Uterus (tissue), 4 donors: ENCODE measurements at places on chromosomes 6 and 20.

- no peaks in the 10 kb centered on the region for H3K36me3 ChIP-seq
- no peaks in the 10 kb centered on the region for H3K27me3 ChIP-seq
- DNase-seq = no peak
- H3K4me3 ChIP-seq = peak overlapping the region; percentile 23
Measured at GRCh38 chr20:31870726-31871617, 538 bp downstream of the TTLL9 start.

- H3K4me3 ChIP-seq = no peak overlapping the region
- H3K27me3 ChIP-seq = no peaks in the 10 kb centered on the region
- no peaks in the 10 kb centered on the region for H3K4me1 ChIP-seq
- no peak for DNase-seq
- no peaks in the 10 kb centered on the region for H3K36me3 ChIP-seq
Measured at GRCh38 chr20:16714242-16714641, 15.6 kb upstream of the SNRPB2 start.

- no peaks in the 10 kb centered on the region for H3K36me3 ChIP-seq
- H3K27ac ChIP-seq = no peak overlapping the region
- no peaks in the 10 kb centered on the region for H3K4me1 ChIP-seq
- no peaks in the 10 kb centered on the region for H3K27me3 ChIP-seq
Measured at GRCh38 chr6:137951064-137951597, 84.1 kb downstream of the TNFAIP3 start.

DNA sequence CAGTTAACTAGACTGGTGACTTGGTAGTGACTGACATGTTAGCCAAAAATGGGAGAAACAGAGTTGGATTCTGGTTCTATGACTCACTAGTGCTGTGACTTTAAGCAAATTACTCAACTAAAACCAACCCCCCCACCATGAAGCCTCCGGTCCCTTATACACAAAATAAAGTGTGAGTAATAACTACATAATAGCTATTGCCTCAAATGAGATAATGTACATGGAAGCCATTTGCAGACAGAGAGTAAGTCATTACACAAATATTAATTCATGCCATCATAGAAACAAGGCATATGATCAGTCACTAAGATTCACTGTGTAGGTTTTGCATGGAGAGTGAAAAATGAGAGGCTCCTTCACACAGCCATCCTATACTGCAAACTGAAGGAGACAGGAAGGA is 111.9 kb downstream of the HIVEP2 start:
- H3K27me3 ChIP-seq = no peaks in the 10 kb centered on the region
- H3K4me1 ChIP-seq = no peaks in the 10 kb centered on the region
- no peak for DNase-seq
- H3K27ac ChIP-seq = no peak overlapping the region
- H3K36me3 ChIP-seq = no peaks in the 10 kb centered on the region

DNA sequence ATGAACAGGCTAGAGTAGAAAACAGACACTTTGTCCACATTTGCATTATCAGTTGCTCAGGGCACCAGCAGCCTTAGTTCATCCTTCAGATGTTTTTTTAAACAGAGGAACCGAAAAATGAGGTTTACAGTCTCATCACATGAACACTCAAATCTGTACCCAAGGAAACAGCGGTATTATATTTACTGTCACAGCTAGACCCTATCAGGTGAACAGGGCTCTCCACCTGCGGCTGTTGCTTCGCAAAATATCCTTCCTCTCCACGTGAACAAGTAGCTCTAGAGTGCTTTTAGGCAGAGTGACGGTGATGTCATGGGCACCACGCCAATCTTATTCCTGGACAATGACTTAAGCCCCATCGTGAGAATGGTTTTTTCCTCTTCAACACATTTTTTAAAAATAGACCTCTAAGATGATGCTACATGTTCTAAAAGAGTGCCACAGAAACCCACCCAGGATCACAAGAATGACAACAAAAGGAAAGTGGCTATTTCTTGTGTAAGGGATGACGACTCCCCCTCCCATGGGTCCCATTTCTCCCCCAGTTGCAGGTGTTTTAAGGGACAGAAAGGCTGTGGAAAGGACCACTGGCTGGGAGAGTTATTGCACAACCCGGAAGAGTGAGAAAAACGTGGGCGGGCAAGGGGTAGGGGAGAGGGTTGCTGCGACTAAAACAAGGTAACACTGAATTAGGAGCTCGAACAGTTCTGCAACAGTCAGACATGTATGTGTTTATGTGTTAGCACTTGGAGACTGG is 77.7 kb downstream of the EFHC1 start:
- no peaks in the 10 kb centered on the region for H3K4me1 ChIP-seq
- no peak overlapping the region for H3K4me3 ChIP-seq
- H3K27me3 ChIP-seq = no peaks in the 10 kb centered on the region
- H3K36me3 ChIP-seq = no peaks in the 10 kb centered on the region
- peak; percentile 53 for DNase-seq

- H3K4me3 ChIP-seq = no peak overlapping the region
- peak; percentile 37 for DNase-seq
- no peaks in the 10 kb centered on the region for H3K36me3 ChIP-seq
- peak overlapping the region; percentile 80 for H3K27ac ChIP-seq
- peaks cover 6% of the 10 kb centered on the region for H3K4me1 ChIP-seq
Measured at GRCh38 chr6:161228921-161229591, 44.8 kb downstream of the AGPAT4 start.

DNA sequence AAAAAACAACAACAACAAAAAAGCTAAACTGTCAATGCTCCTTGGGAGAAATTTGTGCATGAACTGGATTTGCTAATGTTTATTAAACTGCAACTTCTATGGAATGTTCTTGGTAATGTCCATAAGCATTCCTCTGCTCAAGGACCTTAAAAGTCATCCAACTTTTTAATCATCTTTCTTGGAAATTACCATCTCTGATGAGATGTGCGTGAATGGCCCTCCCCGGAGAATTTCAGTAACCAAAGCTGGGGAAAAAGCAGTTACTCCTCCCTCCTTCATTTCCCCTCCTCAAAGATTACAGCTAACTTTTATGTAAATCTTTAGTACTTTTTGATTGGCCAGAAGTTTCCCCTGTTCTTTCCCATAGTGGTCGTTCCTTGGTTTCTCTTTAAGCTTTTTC is 5.2 kb downstream of the TBCC start:
- no peak for DNase-seq
- H3K36me3 ChIP-seq = no peaks in the 10 kb centered on the region
- no peaks in the 10 kb centered on the region for H3K4me1 ChIP-seq

- no peaks in the 10 kb centered on the region for H3K27me3 ChIP-seq
- H3K36me3 ChIP-seq = no peaks in the 10 kb centered on the region
- H3K4me3 ChIP-seq = no peak overlapping the region
- DNase-seq = no peak
- peak overlapping the region; percentile 10 for H3K27ac ChIP-seq
Measured at GRCh38 chr6:2839195-2839981, 2.3 kb downstream of the SERPINB1 start.

GRCh38 chr6:12944001-12944400 is 227.4 kb downstream of the PHACTR1 start:
- no peak overlapping the region for H3K4me3 ChIP-seq
- no peaks in the 10 kb centered on the region for H3K36me3 ChIP-seq
- no peaks in the 10 kb centered on the region for H3K27me3 ChIP-seq
- H3K27ac ChIP-seq = no peak overlapping the region
- no peak for DNase-seq
- no peaks in the 10 kb centered on the region for H3K4me1 ChIP-seq

DNA sequence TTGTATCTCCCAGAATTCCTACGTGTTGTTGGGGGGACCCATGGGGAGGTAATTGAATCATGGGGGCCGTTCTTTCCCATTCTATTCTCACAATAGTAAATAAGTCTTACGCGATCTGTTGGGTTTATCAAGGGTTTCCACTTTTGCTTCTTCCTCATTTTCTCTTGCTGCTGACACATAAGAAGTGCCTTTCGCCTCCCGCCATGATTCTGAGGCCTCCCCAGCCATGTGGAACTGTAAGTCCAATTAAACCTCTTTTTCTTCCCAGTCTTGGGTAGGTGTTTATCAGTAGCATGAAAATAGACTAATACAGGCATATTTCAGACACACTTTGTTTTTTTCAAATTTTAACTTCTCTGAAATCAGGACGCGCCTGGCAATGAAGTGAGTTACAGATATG is 14.4 kb upstream of the PGK2 start:
- no peaks in the 10 kb centered on the region for H3K4me1 ChIP-seq
- H3K36me3 ChIP-seq = no peaks in the 10 kb centered on the region
- H3K27ac ChIP-seq = no peak overlapping the region
- H3K4me3 ChIP-seq = no peak overlapping the region
- H3K27me3 ChIP-seq = no peaks in the 10 kb centered on the region

DNA sequence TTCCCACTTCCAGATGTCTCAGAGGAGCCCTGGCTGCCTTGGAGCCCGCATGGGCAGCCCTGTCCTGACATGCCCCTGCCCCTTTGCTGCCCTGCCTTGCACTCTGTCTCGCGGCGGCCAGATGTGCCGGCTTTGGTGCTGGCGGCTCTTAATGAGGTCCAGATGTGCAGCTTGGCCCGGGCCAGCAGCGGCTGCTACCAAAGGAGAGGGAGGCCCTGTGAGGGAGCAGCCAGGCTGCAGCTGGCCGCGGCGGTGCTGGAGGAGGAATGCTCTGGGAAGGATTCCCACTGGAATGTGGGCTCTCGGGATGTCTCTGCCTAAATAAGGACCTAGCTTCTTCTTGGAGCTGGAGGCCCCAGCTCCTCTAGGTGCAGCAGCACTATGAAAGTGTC is 72.4 kb downstream of the FGD2 start:
- H3K27me3 ChIP-seq = no peaks in the 10 kb centered on the region
- no peaks in the 10 kb centered on the region for H3K36me3 ChIP-seq
- DNase-seq = peak; percentile 91
- H3K4me1 ChIP-seq = peaks cover 8% of the 10 kb centered on the region

- no peaks in the 10 kb centered on the region for H3K27me3 ChIP-seq
- no peak overlapping the region for H3K4me3 ChIP-seq
- no peaks in the 10 kb centered on the region for H3K36me3 ChIP-seq
- DNase-seq = no peak
- H3K27ac ChIP-seq = no peak overlapping the region
- H3K4me1 ChIP-seq = no peaks in the 10 kb centered on the region
Measured at GRCh38 chr6:137351890-137352289, 132.7 kb upstream of the IFNGR1 start.

DNA sequence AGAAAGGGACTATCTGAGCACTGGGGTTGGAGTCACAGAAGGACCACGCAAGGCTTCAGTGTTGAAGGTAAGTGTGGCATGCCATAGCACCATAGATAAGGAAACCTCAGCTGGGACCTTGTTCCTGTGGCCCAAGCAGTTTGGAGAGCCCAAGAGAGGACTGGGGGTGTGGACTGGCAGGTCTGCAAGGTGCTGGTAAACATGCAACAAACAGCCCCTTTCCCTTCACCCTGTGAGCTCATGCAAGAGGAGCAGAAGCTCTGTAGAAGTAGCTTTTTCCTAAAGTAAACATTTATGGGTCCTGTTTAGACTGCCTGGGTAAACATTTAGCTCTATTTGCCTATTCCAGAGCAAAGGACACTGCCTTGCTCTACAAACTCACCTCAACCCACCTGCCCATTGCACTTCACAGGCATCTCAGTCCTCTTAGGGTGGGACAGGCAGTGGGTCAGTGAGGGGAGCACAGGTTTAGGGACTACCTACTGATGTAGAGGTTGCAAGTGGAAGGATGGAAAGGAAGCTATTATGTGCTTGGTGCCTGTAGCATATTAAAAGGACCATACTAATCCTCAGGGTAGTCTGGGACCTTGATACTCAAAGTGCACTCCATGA is 12.0 kb downstream of the ZSCAN31 start:
- H3K27me3 ChIP-seq = no peaks in the 10 kb centered on the region
- no peak for DNase-seq
- H3K4me3 ChIP-seq = no peak overlapping the region
- H3K36me3 ChIP-seq = no peaks in the 10 kb centered on the region
- no peaks in the 10 kb centered on the region for H3K4me1 ChIP-seq
- no peak overlapping the region for H3K27ac ChIP-seq

- H3K36me3 ChIP-seq = no peaks in the 10 kb centered on the region
- no peak for DNase-seq
- H3K27ac ChIP-seq = no peak overlapping the region
- H3K27me3 ChIP-seq = no peaks in the 10 kb centered on the region
Measured at GRCh38 chr6:158667360-158667981, 17.6 kb downstream of the SYTL3 start.

DNA sequence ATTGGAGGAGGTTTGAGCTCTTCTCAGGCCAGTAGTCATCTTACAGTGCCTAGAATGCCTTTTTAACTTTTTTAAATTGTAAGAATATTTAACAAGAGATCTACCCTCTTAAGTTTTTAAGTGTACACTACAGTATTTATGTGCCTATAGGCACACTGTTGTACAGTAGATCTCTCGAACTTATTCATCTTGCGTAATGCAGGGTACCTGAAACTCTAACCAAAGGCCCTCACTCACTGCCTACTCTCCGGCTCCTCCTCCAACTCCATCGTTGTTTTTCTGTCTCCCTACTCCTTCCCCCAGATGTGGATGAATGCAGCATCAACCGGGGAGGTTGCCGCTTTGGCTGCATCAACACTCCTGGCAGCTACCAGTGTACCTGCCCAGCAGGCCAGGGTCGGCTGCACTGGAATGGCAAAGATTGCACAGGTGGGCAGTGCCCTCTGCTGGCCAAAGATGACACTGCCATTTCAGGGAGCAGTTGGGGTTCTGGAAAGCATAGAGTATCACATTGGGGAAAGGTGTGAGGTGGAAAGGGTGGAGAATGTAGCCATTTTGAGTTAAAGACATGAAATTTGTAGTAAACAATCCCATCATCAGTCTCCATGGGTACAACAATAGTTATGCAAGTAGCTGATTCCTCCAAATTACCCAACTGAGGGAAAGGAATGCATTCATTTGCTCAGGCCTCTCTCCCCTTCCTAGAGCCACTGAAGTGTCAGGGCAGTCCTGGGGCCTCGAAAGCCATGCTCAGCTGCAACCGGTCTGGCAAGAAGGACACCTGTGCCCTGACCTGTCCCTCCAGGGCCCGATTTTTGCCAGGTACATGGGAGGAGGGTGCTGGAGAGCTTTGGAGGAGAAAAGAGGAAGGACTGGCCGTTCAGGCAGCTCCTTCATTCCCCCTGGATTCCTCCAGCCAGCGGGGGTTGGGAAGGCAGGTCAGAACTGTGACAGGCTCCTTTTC is 18.4 kb upstream of the ZNF76 start:
- peaks cover 4% of the 10 kb centered on the region for H3K4me1 ChIP-seq
- H3K27me3 ChIP-seq = no peaks in the 10 kb centered on the region
- peak; percentile 69 for DNase-seq
- no peak overlapping the region for H3K4me3 ChIP-seq
- H3K36me3 ChIP-seq = no peaks in the 10 kb centered on the region
- no peak overlapping the region for H3K27ac ChIP-seq
